Activated CD4-positive, alpha-beta T cell treated with anti-CD3 and anti-CD28 coated beads, Interleukin-10, Interleukin-2, amounts not matched to agents 100 ng/mL and 50 ng/mL, durations not matched to agents 16 hours and 8 hours (primary cell): ENCODE measurements at places on chromosomes 2 and 18.
A peak's percentile ranks its signal among the peaks of the same experiment; 100 is the strongest.

- DNase-seq = no peak
These were observed 143.7 kb downstream of the ATL2 start for GRCh38 chr2:38233231-38233983.

DNA sequence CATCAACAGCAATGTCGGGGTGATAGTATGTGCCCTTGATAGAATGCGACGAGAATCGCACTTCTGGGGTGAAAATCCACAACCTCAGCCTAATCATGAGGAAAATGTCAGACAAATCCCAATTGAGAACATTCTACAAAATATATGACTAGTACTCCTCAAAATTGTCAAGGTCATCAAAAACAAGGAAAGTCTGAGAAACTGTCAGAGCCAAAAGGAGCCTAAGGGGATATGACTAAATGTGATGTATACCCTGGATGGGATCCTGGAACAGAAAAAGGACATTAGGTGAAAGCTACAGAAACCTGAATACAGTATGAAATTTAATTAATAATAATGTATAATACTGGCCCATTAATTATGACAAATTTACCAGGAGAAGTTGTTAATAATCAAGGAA is 7.6 kb upstream of the CACNB4 start:
- DNase-seq = no peak

- DNase-seq = no peak
These were observed 77.5 kb downstream of the GFPT1 start for GRCh38 chr2:69309351-69310110.

DNA sequence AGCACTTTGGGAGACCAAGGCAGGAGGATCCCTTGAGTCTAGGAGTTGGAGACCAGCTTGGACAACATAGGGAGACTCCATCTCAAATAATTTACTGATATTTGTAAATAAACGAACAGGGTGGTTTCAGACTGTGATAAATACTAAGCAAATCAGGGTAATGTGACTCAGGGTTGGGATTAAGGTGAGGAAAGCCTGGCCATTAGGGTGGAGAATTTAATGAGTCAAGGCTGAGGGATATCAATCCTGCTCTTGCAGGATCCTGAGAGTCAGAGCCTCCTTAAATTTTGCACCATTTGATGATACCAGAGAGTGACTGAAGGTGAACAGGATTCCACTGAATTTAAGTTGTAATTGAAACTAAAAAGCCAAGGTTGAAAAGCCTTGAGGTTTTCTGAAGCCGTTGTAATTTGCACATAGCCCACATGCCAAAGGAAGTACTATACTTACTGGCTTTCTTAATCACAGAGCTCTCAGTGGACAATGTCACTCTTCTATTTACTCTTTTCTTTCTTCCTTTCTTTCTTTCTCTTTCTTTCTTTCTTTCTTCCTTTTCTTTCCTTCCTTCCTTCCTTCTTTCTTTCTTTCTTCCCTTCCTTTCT is 28.6 kb upstream of the AP1S3 start:
- peak; percentile 27 for DNase-seq

GRCh38 chr2:85647823-85648526 is 20.0 kb downstream of the SFTPB start:
- no peak for DNase-seq

GRCh38 chr2:26269571-26270158 is 24.9 kb downstream of the HADHB start:
- no peak for DNase-seq

GRCh38 chr2:184743096-184743495 is 144.8 kb downstream of the ZNF804A start:
- DNase-seq = no peak

DNA sequence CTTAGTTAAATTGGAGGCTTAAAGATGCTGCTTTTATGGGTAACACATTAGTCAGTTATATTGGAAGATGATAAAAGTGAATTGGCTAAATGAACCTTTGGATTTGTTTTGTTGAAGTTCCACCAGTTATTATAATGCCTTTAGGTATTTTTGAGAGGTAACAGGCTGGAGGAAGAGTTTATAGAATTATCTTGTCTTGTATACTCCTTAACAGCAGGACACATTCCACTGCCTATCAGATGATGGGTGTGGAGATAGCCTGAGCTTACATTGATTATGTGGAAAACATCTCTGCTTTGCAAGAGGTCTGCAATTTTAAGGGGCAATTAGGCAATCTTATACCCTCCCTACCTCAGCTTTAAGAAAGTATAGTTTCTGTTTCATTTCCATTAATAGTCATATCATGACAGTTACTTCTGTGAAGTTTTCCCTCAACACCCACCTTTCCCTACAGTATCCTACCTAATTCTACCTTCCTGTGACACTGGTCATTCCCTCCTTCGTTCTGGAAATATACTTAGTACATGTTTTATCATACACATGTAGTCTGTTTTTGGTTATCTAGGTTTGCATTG is 403.7 kb upstream of the SPRED2 start:
- DNase-seq = no peak

GRCh38 chr2:224354632-224355211 is 47.2 kb downstream of the FAM124B start:
- DNase-seq = no peak

DNA sequence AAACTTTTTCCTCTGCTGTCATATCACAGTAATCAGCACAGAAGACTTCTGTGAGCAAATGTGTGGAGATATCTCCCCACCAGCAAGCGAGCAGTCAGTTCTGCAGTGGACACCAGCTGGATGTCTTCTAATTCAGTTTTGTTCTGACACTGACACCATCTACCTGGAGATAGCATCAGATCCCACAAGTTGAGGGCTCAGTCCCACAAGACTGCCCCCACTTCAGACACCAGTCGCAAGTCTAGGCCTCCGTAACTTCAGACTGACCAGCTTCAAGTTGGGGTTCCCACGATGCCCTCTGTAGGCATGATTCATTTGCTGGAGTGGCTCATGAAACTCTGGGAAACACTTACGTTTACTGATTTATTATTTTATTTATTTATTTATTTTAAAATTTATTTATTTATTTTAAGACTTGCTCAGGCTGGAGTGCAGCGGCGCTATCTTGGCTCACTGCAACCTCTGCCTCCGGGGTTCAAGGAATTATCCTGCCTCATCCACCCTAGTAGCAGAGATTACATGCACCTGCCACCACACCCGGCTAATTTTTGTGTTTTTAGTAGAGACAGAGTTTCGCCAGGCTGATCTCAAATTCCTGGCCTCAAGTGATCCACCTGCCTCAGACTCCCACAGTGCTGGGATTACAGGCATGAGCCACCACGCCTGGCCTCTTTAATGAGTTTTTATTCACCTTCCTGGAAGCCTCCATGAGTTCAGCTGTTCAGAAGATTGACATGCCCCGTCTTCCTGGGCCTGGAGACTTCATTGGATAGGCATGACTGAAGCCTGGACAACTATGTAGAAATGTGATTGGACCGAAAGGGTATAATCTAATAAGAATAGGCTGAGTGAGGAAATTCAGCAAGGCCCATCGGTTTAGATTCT is 55.7 kb downstream of the PAPOLG start:
- no peak for DNase-seq

- DNase-seq = no peak
These were observed 51.6 kb upstream of the ZNF532 start for GRCh38 chr18:58813105-58813504.

GRCh38 chr2:236523249-236523648 is 46.4 kb upstream of the ACKR3 start:
- DNase-seq = no peak

GRCh38 chr18:11121443-11121849 is 27.9 kb downstream of the PIEZO2 start:
- no peak for DNase-seq

DNA sequence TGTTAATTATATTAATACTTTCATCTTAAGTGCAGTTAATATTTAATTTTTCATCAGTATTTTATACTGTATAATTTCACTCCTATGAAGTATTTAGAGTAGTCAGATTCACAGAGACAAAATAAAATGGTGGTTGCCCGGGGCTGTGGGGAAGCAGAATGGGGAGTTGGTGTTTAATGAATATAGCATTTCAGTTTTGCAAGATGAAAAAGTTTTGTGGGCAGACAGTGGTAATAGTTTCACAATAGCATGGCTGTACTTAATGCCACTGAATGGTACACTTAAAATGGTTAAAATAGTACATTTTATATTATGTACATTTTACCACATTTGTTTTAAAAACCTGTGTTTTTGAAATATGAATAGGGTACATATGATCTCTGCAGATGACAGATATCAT is 31.2 kb downstream of the CFAP221 start:
- no peak for DNase-seq

GRCh38 chr18:23870676-23871380 is 143.7 kb upstream of the TTC39C start:
- no peak for DNase-seq

- no peak for DNase-seq
These were observed 1289.2 kb downstream of the DSC3 start for GRCh38 chr18:29753379-29753778.

GRCh38 chr2:25215948-25216679 is 47.7 kb upstream of the POMC start:
- DNase-seq = peak; percentile 92

DNA sequence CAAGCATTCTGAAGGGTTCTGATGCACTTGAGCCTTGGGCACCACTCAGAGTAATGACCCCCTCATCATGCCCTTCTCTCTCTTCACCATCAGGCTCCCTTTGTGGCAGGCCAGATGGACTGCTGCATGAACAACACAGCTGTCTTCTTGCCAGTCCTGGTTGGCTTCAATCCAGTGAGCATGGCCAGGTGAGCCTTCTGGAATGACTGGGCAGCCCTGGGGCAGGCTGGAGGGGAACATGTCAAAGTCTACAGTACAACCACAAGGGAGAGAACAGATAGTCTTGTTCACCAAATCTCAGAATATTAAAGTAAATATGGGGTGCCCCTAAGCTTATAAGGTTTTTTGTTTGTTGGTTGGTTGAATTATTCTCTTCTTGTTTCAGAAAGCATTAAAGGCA is 4.4 kb downstream of the GCKR start:
- no peak for DNase-seq

DNA sequence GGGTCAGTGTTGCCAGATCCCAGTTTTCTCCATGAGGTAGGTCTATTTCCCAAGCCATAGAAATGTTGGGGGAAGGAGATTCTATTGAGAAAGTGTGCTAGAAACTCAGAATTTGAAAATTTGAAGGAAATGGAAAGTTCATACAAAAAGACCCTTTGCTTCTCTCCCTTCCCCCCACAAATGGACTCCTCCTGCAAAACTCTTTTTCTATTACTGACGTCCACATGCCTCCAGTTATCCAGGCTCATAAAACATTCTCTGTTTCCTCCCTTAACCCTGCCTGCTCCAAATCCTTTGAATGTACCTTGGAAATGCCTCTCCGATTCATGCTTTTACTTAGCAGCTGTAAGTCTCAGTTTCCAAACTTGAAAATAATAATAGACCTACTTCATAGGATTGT is 237.5 kb upstream of the TNP1 start:
- no peak for DNase-seq

GRCh38 chr2:71675296-71675695 is 221.9 kb downstream of the DYSF start:
- DNase-seq = no peak

DNA sequence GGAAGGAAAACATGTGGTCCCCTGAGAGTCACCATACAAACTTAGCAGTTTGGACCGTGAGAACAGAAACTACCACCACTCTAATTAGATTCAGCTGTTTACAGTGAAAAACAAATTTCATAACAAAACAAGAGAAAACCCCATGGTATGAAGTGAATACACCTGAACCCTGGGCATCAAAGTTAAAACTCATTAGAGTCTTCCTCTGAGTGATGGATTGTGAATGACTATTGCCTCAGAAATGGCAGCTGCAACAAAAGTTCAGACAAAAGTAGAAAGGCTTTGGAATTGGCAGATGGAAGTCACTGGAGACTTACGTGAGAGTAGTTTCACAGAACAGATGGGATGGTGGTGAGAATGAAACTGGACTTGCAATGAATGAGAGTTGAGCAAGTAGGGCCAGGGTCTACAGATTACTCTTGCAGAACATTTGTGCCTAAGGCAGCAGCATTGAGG is 98.0 kb downstream of the AAK1 start:
- DNase-seq = no peak

- DNase-seq = peak; percentile 75
These were observed 21.0 kb upstream of the PTMA start for GRCh38 chr2:231687133-231687852.

GRCh38 chr2:52083214-52083613 is 1051.3 kb upstream of the NRXN1 start:
- no peak for DNase-seq

DNA sequence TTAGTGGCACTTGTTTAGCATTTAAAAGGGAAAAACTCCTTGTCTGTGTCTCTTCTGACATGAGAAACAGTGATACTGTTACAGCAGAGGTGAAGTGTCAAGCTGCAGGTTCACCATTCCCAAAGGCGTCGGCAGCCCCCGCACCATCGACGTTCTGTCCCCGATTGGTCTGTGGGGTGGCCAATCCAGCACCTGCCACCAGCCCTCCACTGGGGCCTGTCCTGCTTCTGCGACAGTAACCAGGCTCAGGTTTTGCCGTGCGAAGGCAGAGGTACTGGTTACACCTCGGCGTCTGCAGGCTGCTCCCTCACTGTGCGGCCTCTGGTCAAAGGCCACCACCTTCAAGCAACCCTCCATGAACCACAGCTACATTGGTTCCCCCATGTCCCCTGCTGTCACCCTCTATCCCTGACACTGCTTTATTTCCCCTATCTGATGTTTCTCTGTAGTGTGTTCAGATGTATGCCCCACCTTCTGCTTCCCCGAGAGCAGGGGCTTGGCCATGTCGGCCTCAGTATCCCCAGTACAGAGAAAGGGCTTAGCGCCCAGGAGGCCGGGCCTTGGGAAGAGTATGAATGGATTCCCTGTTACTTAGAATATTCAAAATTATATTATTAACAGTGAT is 8.6 kb upstream of the ESPNL start:
- DNase-seq = no peak

- DNase-seq = peak; percentile 82
These were observed 7.7 kb upstream of the COL6A3 start for GRCh38 chr2:237421542-237422116.

DNA sequence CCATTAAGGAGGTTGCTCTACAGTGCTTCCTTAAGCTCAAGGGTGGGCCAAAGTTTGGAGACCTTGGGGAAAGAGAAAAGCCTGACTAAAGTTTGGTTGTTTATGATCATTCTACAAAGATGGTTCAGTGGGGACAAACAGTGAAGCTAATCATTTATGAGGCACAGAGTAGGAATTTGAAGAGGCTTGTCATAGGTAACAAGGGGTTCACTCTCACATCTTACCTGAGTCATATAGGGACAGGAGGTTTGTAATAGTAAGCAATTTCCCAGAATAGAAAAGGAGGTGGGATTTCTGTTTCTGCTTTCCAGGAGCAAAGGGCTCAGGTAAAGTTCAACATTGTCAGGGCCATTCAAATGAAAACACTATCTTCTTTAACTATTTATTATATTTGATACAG is 787.9 kb downstream of the CPS1 start:
- no peak for DNase-seq

DNA sequence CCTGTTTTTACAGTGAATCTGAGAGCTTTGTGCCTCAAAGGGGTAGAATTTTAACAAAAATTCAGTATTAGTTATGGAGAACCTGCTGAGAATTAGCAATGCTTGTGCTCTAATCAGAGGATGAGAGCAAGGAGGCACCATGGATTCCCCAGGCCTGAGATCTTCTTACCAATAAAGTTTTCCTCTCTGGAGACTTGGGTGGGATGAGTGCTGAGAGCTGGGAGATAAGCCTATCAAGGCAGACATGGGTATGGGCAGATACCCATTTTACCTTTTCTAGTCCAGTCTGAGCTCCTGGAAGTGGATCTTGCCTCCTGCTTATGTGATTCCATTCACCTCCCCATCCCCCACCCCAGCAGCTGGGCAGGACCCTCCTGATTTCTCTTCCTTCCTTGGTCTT is 53.9 kb downstream of the BMP10 start:
- no peak for DNase-seq

- peak; percentile 82 for DNase-seq
These were observed at the start of gene ADCY3 for GRCh38 chr2:24920098-24920808. Gene ADCY3, minus strand, starts transcription at chr2:24920237. Its CDS starts 1,250 bp downstream, at chr2:24918987.

- no peak for DNase-seq
These were observed 4.9 kb upstream of the RFX8 start for GRCh38 chr2:101479810-101480209.
